ENCODE measurements at places on chromosomes 5 and 9.

GRCh38 chr5:123545506-123545905, 33.5 kb downstream of the CSNK1G3 start:
- DNase-seq = peak; percentile 43

- no peak for DNase-seq
These were observed 301.4 kb upstream of the DAP start for GRCh38 chr5:11062397-11062796.

DNA sequence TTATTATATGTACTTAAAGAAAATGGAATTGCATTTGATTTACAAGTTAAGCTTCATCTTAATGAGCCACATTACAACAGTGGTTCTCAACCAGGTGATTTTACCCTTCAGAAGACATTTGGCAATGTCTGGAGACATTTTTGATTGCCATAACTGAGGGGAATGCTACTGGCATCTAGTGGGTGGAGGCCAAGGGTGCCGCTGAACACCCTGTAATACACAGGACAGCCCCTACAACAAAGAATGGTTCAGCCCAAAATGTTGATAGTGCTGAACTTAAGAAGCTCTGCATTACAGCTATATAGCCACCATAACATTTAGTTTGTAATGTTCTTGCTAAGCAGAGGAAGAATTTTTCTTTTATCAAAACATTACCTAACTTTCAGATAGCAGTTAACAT, 103.1 kb downstream of the PAM start:
- no peak for DNase-seq

- DNase-seq = peak; percentile 70
These were observed 34.7 kb downstream of the ADAM19 start for GRCh38 chr5:157540707-157541446.

GRCh38 chr5:89471115-89471514, 588.1 kb upstream of the MEF2C start:
- DNase-seq = no peak

- DNase-seq = no peak
These were observed 43.9 kb downstream of the PRRT1B start for GRCh38 chr9:131589124-131589711.

DNA sequence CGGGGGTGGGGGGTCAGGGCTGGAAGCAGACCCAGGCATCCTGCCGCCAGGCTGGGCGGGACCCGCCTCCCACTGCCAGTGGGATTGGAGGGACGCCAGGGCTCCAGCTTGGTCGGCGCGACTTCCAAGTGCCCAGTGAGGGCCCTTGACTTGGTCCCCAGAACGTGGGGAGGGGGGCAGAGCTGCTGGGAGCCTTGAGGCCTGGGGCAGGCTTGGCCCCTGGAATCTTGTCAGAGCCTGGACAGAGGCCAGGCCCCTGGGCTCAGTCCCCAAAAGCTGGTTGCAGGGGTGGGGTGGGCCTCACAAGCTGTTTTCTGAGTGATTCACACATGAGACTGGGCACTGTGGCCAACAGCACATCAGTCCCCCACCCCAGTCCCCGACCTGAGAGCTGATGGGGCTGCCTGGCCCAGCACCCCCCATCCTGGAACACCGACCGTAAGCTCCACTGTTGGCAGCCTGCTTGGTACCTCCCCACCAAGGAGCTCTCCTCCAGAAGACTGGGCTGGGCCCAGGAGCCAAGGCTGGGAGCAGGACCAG, 526 bp downstream of the CLIC3 start:
- DNase-seq = no peak

DNA sequence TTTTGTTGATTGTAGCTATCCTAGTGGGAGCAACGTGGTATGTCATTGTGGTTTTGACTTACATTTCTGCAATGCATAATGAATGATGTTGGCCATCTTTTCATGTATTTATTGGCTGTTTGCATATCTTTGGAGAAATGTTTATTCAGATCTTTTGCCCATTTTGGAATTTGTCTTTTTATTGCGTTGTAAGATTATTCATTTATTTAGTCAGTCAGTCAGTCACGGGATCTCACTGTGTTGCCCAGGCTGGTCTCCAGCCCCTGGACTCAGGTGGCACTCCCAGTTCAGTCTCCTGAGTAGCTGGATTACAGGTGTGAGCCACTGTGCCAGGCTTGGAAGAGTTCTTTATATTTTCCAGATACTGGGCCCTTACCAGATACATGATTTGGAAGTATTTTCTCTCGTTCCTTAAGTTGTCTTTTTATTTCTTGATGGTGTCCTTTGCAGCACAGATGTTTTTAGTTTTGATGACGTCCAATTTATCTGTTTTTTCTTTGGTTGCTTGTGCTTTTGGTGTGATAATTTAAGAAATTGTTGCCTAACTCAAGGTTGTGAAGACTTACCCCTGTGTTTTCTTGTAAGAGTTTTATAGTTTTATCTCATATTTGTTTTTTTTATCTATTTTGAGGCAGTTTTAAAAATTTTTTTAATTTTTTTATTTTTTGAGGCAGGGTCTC, 67.1 kb downstream of the EHMT1 start:
- no peak for DNase-seq

GRCh38 chr5:163893281-163893680, 387.9 kb downstream of the MAT2B start:
- no peak for DNase-seq

DNA sequence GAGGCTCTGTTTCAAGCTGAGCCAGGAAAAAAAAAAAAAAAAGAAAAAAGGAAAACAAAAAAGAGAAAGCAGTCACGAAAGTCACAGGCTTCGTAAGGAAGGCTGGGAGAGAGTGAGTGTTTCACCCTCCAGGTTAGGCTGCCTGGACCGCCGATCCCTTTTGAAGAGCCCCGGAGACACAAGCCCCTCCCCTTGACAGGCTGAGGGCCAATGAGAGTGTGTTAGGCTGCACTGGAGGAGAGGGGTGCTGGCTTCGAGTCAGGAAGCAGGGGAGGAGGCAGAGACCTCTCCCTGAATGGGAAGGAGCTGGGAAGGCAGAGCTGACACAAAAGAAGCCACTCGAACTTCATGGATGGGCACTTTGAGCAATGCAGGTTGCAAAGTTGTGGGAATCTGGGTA, at the start of gene NMUR2:
NMUR2 (minus strand) TSS at position 135 of the 400 bp plus-strand sequence. CDS start 166 bp downstream, outside the sequence.
- DNase-seq = no peak

GRCh38 chr5:64458948-64459347, 46.9 kb upstream of the RGS7BP start:
- DNase-seq = no peak

DNA sequence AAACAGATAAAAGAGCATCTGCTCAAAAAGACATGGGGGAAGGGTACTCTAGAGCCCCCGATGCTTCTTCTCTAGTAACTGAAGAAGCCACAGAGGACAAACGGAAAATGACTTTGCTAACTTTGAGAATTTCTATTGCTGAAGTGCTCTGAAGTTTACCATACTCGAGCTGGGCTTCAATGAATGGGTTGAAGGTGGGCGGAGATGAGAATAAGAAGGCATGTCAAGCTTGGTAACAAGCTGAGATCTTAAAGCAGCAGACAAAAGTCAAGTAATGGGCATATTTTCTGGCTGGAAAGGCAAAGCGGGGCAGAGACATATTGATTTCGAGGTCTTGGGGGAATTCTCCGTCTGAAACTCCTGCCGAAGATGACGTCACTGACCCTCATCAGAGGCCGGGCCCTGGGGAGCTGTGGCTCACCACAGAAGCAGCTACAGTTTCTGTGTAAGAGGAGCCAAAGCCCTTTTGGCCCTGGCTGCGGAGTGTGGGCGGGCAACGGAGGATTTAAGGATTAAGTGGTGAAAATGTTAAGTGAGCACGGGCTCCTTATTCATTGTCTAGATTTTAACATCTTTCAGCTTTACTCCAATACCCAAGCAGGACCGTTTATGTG, 115.8 kb upstream of the SLIT3 start:
- no peak for DNase-seq

All from CD4-positive, alpha-beta T cell treated with Interleukin-4 for 1 hour (primary cell).